ENCODE measurements at places on chromosomes 2 and 18.

DNA sequence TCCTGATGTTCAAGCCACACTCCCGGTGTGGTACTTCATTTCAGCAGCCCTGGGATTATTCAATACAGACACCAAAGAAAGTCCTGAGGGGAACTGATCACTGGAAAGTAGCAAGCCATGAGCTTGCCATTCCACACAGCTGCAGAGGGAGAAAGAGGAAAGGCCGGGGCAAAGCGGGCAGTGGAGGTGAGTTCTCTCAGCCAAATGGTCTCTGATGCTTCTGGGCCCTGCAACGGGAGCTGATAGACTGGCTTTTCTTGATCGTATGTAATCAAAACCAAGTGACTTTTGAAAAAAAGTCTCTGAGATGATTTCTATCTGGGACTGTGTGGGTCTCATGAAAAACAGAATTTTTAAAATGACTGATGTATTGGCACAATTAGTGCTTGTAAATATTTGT lies 152.9 kb downstream of the ALPK2 start:
- no peak for DNase-seq

GRCh38 chr18:24795129-24795528 lies 334.7 kb downstream of the HRH4 start:
- DNase-seq, result no peak

GRCh38 chr2:1253629-1254028 lies 159.6 kb upstream of the TPO start:
- DNase-seq, result no peak

- DNase-seq, result no peak
Measured at GRCh38 chr2:28086611-28087010, 196.1 kb downstream of the BABAM2 start.

DNA sequence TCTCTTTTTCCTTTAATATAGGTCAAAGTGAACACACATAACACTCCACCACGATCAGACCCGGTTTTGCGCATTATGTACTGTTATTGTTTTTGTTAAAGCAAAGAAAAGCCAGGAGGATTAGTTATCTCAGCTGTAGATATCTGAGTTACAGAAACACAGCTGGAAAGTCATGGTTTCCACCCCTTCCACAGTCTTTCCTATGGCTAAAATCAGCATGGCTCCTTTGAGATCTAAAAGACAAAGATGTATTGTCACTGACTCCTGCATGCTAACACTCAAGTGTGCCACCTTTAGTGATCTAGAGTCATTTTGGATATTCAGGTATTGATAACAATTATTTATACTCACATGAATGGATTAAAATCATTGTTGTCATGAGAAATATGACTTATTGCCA lies 260.0 kb downstream of the FIGN start:
- DNase-seq, result no peak
